ENCODE measurements at places on chromosomes 12 and 14. TPM values are rescaled to one million over a fixed set of nuclear protein-coding genes. Genes with fewer than 3 reads are reported as not detected.

DNA sequence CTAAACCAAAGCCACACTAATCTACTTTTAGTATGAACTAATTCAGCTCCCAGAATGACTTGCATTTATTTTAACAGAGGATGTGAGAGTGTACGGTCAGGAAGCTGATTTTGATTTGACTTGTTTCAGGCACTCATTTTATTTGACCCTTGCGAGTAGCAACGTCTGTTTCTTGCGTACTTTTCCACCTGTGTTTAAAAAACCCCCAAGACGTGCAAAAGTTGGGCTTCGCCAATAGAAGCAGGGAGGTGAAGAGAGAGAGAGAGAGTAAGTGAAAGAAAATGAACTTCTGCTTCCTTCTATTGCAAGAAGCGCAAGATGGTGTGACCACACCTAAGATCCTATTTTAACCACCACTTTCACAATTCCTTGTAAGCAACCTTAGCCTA lies 6.7 kb upstream of the SLC15A4 start:
- H3K4me3 ChIP-seq = no peak overlapping the region
- no peak for DNase-seq
- peaks cover 3% of the 10 kb centered on the region for H3K27me3 ChIP-seq

DNA sequence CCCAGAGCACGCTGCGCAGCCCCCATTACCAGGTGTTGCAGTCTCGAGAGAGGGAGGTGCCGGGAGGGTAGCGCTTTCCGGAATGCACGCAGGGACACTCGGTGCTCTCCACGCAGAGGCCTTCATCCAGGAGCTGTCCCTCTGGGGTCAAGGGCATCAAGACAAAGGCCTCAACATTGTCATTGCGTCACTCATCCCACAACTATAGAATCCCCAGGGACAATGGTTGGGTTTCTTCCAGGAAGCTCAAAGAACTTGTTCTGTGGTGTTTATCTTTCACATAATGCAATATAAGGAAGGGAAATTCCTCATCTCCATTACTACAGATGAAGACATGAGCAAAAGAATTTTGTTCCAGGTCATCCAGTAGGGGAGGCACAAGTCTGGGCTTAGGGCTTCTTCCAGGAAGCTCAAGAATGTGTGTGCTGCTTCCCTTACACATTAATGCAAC lies 52.1 kb downstream of the VWF start:
- DNase-seq = no peak
- H3K27me3 ChIP-seq = peaks cover 18% of the 10 kb centered on the region
- H3K4me3 ChIP-seq = no peak overlapping the region
- H3K27ac ChIP-seq = no peak overlapping the region
- no peaks in the 10 kb centered on the region for H3K36me3 ChIP-seq
- peaks cover 39% of the 10 kb centered on the region for H3K4me1 ChIP-seq

DNA sequence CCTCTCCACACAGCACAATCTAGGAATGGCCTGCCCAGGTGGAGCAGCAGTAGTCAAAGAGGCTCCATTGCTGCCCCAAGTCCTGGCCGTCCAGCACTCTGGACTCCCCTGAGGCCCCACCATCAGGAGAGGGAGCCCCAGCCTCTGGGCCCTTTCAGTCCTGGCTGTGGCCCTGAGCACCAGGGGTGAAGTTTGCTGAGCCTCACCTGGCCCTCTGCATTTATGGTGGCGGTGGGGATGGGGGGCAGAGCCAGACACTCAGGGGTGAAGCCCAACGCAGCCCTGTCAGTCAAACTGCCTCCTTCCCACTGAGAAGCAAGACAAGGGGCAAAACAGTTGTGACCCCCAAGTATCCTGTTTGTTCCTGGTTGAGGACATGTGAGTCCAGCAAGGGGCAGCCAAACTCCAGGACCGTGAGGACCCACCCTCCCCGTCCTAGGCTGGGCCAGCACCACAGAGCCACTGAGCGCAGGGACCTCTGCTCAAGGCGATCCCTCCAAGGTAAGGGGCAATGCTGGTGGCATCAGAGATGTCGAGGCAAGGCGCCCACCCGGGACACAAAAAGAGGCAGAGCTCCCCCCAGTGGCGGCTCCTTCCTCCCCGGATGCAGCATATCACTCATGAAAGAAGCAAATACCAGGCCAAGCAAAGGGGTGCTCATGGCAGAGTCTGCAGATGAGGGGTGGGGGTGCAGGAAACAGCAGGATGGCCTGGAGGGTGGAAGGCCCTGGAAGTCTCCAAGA lies 4.8 kb upstream of the AMN start:
- peak overlapping the region; percentile 50 for H3K27ac ChIP-seq
- no peaks in the 10 kb centered on the region for H3K4me1 ChIP-seq
- H3K4me3 ChIP-seq = no peak overlapping the region
- no peaks in the 10 kb centered on the region for H3K27me3 ChIP-seq

DNA sequence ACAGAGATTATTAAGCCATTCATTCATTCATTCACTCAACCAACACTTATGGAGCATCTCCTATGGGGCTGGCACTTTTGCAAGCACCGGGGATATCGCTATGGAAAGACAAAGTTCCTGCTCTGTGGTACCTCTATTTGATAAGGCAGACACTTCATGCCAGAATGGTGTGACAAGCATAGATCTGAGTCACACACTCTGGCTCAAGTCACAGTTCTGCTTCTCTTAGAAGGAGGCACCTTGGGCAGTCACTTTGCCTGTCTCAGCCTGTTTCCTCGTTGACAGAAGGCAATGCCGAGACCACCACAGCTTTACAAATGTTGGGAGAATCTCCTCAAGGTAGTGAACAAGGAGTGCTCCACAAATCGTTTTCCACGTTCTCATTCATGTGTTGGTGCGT lies 205.2 kb downstream of the SLC41A2 start:
- peaks cover 21% of the 10 kb centered on the region for H3K4me1 ChIP-seq
- no peaks in the 10 kb centered on the region for H3K27me3 ChIP-seq
- H3K36me3 ChIP-seq = peaks cover 10% of the 10 kb centered on the region
- no peak for DNase-seq
- H3K4me3 ChIP-seq = no peak overlapping the region
- H3K27ac ChIP-seq = no peak overlapping the region

DNA sequence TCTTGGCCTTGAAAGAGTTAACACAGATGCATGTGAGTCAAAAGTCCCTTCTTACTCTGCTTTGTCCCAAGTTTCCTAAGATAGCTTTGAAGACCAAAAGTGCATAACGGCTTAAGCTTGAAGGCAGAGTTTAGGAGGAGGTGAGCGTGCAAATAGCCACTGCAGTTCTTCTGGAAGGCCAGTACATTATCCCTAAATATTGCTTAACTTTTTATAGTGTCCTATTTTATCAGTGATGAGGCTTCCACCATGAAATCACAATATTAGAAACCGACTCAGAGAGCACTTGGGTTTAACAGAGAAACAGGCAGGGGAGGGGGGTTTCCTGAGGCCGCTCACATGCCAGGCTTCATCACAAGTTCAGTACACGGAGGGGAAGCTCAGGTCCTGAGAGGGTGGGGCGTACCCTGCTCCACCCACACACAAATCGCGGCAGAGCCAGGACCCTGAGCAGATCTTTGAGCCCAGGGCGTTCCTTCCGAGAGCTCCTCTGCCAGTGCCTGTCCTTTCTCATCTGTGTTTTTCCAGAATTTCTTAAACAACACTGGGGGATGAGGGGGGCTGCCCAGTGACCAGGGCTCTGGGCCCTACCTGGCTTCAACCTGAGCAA lies 26.8 kb upstream of the BDKRB2 start:
- H3K27ac ChIP-seq = no peak overlapping the region
- no peak overlapping the region for H3K4me3 ChIP-seq
- peaks cover 12% of the 10 kb centered on the region for H3K27me3 ChIP-seq
- peak; percentile 45 for DNase-seq
- peaks cover 5% of the 10 kb centered on the region for H3K4me1 ChIP-seq
- H3K36me3 ChIP-seq = no peaks in the 10 kb centered on the region

- no peak for DNase-seq
- H3K4me1 ChIP-seq = no peaks in the 10 kb centered on the region
- H3K27ac ChIP-seq = no peak overlapping the region
- H3K36me3 ChIP-seq = no peaks in the 10 kb centered on the region
Observed at GRCh38 chr14:41872931-41873685, 266.4 kb downstream of the LRFN5 start.

DNA sequence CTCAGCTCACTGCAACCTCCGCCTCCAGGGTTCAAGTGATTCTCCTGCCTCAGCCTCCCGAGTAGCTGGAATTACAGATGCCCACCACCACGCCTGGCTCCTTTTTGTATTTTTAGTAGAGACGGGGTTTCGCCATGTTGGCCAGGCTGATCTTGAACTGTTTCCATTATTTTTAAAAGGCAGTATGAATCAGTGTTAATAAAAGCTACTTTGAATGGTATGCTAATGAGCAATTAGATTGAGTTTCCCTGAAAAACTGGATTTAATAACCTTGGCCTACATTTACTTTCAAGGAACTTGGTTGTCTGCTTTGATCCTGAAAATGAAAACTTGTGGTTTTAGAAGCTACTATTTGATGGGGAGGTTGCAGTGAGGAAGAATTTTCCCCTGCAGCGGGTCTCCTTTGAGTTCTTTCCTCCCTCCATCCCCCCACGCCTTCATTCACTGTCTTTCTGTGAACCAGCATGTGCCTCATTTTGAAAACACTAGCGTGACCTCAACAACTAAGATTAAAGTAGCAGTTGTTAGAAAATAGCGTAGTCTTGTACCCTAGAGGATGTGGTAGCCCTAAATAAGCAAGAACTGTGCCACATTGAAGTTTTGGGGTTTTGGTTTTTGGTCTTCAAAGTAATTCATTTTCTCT lies 17.8 kb upstream of the RPS6KA5 start:
- H3K4me1 ChIP-seq = peaks cover 29% of the 10 kb centered on the region
- peak overlapping the region; percentile 81 for H3K27ac ChIP-seq
- H3K4me3 ChIP-seq = no peak overlapping the region
- no peaks in the 10 kb centered on the region for H3K27me3 ChIP-seq
- peak; percentile 78 for DNase-seq

DNA sequence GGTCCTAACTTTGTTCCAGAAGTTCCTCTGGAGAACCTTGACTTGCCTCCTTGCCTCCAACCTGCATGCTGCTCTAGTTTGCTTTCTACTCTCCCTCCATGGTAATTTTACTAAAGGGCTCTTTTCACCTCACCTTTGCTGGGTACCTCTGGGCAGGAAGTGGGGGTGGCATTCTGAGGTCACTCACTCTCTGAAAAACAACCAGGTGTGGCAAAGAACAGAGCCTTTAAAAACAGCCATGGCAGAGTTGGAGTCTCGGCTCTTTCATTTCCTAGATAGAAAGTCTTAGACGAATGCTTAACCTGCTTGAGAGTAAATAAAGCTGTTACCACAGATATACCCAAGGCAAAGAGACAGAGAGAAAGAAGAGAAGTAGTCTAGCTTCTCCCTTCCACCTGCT lies 827.9 kb downstream of the BCL11B start:
- peaks cover 31% of the 10 kb centered on the region for H3K4me1 ChIP-seq
- peak; percentile 25 for DNase-seq
- no peak overlapping the region for H3K4me3 ChIP-seq
- H3K27ac ChIP-seq = peak overlapping the region; percentile 84
- H3K36me3 ChIP-seq = no peaks in the 10 kb centered on the region

GRCh38 chr14:88323523-88324199 lies 592 bp upstream of the KCNK10 start:
- peak overlapping the region; percentile 51 for H3K4me3 ChIP-seq
- H3K4me1 ChIP-seq = peaks cover 3% of the 10 kb centered on the region
- no peaks in the 10 kb centered on the region for H3K36me3 ChIP-seq
- DNase-seq = peak; percentile 32

GRCh38 chr12:7857971-7858370 lies 14.7 kb downstream of the SLC2A14 start:
- no peaks in the 10 kb centered on the region for H3K36me3 ChIP-seq
- H3K27me3 ChIP-seq = no peaks in the 10 kb centered on the region
- H3K4me1 ChIP-seq = peaks cover 13% of the 10 kb centered on the region
- H3K27ac ChIP-seq = no peak overlapping the region
- DNase-seq = no peak
- H3K4me3 ChIP-seq = no peak overlapping the region

DNA sequence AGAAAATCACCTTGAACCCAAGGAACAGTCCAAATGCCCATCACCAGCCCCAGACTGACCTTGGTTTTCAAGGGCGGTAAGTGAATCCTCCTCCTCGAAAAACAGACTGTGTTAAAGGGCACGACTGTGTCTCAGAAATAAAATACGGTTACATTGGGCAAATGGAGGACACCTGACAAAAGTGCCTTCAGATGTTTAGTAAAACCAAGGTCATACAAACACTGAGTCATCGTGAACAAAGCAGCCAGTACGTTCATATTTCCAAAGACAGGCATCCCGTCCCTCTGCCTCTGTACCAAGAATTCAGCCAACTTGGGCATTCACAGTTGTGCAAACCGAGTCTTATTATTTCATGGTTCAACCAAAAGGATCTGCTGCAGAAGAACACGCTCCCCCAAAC lies 25.9 kb downstream of the FOXN3 start:
- H3K27ac ChIP-seq = no peak overlapping the region
- H3K4me3 ChIP-seq = no peak overlapping the region
- H3K36me3 ChIP-seq = peaks cover 36% of the 10 kb centered on the region

CFAP251 gene
- total RNA-seq = 2.9 TPM

KRT3 gene
- total RNA-seq = not detected

TAS2R8 gene
- not detected for total RNA-seq

TMEM30B gene
- 1.8 TPM for total RNA-seq

DAO gene
- not detected for total RNA-seq

RAD51B gene
- 40.6 TPM for total RNA-seq

METAP2 gene
- total RNA-seq = 133 TPM
